ENCODE measurements at places on chromosomes 1 and 21.

GRCh38 chr1:42322577-42322976 is 12.5 kb downstream of the FOXJ3 start:
- DNase-seq, result no peak

GRCh38 chr21:30443226-30443625 is 3.2 kb downstream of the KRTAP15-1 start:
- no peak for DNase-seq

- no peak for DNase-seq
Measured at GRCh38 chr1:3880429-3881192, 19.5 kb downstream of the C1orf174 start.

- peak; percentile 52 for DNase-seq
Measured at GRCh38 chr21:45102391-45102932, 28.1 kb downstream of the ADARB1 start.

- no peak for DNase-seq
Measured at GRCh38 chr1:68930101-68930500, 433.2 kb upstream of the DEPDC1 start.

All from kidney tubule cell (primary cell).